ENCODE measurements at places on chromosomes 5 and 9.

DNA sequence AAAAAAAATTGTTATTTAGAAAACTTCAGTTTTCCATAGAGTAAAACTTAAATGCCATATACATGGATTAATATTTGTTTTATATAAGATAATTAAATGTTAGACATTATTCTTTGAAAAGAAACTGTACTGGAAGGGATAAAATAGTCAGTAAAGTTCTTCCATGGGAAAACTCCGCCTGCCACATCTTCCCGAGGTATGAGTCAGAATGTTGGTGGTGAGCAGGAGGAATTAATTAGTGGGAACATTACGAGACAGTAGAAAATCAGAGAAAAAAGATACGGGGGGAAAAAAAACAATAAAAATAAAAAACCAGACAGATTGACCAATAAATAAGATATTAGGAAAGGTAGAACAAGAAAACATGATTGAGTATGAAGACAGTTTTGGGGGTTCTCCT is 930.3 kb upstream of the C9orf72 start:
- no peak for DNase-seq

DNA sequence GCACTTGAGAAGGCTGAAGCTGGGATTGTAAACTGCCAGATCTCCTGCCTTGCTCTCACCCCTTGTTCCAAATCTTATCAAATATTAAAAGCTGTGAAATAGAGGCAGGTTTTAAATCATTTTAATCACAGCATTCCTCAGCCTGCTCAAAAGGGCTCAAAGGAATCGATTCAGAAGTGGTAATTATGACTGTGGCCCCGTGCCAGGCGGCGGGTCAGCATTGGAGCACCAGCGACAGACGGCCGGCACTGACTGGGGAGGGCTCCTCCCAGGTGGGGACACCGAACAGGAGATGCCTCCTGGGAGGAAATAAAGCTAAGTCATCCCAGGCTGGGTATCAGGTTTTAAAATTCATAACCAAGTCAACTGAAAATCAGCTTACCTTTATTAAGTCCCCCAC is 66.7 kb downstream of the KCNIP1 start:
- no peak for DNase-seq

GRCh38 chr9:91857291-91858212 is 92.5 kb downstream of the ROR2 start:
- no peak for DNase-seq

- DNase-seq, result no peak
These were observed 389.1 kb upstream of the WWC1 start for GRCh38 chr5:167902298-167902697.

DNA sequence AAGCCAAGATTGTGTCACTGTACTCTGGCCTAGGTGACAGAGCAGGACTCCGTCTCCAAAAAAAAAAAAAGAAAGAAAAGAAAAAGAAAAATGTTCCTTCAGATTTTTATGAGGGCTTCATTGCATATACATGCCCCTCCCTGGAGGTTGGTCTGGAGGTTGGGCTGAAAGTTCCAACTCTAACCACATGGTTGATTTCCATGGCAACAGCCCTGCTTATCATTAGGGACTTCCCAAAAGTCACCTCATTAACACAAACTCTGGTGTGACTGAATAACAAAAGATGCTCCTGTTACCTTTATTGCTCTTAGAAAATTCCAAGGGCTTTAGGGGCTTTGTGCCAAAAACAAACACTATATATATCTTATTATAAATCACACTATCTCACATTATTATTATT is 113.8 kb downstream of the TMC1 start:
- no peak for DNase-seq

DNA sequence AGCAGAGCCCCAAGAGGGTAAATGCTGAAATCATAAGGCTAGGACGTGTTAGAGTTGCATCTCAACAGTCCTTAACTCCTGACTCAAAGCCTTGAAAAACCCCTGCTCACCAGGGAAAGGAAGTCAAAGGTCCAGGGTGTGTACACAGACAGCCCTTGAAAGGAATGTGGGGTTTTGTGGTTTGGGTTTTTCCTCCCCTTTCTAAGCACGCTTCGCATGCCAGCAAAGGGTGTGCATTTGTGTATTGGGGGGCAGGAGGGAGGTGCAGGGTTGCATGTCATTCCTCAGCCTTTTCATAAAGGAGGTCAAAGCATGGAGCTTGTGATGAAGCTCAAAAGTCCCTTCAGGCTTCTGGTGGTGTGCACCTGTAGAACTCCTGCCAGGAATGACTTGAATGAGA is 17.3 kb upstream of the XPA start:
- no peak for DNase-seq

- DNase-seq, result no peak
These were observed 100.6 kb downstream of the LHFPL2 start for GRCh38 chr5:78547731-78548615.

GRCh38 chr9:88307136-88307535 is 81.1 kb upstream of the SPIN1 start:
- no peak for DNase-seq

DNA sequence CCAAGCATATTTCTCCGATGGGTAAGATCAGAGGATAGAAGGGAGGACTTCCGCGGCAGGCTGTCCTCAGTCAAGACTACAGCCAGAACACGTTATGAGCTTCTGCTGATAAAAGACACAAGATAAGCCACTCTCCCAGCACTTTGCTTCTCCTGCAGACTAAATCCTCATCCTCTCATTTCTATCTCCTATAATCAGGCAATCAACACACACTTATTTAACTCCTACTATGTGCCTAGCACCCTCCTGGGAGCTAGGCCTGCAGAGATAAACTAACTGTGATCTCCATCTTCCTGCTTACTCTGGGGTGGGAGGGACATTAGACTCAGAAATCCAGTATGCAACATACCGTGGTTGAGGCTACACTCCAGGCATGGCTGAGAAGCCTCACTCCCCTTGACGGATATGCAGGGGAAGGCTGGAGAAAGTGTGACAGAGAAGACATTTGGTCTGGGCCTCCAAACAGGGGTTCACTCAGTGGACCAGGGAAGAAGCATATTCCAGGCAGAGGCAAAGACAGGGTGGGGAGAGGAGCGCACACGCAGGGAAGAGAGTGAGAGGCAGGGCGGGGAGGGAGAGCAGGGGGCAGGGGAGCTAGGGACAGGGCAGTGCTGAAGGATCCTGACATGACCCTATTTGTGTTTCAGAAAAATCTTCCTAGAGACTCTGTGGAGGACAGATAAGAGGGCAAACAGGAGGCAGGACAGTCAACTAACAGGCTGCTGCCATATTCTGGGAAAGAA is 274.1 kb downstream of the DENND1A start:
- no peak for DNase-seq

GRCh38 chr5:54556141-54556540 is 38.6 kb downstream of the SNX18 start:
- no peak for DNase-seq

DNA sequence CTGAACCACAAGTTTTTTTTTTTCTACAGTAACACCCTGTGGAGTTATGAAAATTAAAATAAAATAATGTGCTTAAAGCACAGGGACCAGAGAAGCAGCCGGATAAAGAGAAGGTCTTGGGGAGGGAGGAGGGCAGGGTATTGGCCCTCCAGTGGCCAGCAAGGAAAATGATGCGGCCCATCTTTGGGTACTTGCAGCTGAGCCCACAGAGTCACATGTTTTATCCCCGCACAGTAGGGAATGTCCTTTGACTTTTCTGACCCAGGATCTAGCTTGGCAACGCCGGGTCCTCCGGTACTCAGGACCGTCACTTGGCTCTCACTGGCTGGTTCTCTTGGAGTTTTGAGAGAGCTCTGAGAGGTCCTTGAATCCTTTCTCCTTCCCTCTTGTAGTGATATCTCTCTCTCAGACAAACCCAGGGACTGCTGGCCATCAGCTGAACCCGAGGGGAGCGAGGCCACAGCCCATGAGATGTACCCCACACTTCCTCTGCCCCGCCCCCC is 35.3 kb upstream of the HSPA9 start:
- DNase-seq, result no peak

Data from activated T-cell treated with anti-CD3 and anti-CD28 coated beads for 4 hours (primary cell).